GM06990 (cell line): ENCODE measurements at places on chromosomes 3 and 15.

DNA sequence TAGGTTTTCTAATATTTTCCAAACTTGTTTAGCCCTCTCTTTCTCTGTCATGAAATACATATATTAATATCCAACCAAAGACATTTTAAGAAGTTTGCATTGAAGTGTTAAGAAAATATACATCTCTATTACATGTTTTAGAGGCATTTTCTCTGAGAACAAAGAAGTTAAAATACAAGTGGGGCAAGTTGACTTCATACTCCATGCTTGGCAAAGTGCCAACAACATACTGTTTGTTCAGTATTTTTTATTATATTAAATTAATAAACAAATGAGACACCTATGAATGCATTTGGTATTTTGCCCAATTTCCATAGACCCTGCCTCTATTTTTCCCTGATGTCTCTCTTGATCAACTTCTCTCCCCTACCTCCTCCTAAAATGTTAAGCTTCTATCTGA is 232.8 kb upstream of the MRPL3 start:
- DNase-seq = no peak

DNA sequence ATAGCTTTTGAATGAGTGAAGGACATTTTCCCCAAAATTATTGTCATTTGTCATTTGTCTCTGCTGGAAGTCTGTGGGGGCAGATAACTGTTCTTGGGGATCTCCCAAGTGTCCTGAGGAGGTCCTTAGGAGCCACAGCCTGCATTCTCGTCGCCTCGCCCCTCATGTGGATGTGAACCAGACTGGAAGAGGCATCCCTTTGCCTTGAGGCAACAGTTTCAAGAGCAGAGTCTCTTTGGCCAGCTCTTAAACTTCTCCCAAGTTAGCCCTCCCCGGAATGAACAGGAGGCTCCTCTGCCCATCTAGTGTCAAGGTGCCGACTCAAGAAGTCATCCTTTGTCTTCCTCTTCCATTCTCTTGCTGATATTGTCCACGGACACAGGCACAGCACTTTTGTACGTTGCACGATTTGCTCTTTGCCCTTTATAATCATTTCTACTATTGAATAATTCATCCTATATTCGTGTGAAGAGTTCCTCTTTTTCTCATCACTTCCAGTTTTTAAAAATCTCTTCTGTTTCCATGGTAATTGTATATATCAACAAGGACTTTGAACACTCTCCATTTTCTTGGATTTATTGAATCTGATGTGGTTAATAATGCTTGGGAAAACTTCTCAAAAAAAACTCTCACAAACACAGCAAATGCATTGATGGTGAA is 40.8 kb upstream of the CD47 start:
- DNase-seq = no peak

DNA sequence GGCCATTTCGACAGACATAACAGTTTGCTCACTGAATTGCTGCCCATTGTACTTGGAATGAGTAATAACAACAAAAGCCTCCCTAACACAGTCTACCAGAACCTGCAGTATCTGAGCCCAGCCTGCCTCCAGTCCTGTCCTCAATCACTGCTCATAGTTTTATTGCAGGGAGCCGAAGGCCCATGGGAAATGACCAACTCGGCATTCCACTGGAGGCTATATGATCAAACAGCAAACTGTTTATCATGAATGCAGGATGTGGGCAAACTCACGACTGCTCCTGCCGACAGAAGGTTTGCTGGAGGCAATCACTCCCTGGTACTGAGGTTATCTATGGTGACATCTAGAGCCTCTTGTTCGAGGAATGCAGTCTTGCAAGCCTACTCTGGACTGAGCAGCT is 46.3 kb downstream of the LSM3 start:
- no peak for DNase-seq

- no peak for DNase-seq
These were observed 129.1 kb upstream of the MBNL1 start for GRCh38 chr3:152139651-152140050.

DNA sequence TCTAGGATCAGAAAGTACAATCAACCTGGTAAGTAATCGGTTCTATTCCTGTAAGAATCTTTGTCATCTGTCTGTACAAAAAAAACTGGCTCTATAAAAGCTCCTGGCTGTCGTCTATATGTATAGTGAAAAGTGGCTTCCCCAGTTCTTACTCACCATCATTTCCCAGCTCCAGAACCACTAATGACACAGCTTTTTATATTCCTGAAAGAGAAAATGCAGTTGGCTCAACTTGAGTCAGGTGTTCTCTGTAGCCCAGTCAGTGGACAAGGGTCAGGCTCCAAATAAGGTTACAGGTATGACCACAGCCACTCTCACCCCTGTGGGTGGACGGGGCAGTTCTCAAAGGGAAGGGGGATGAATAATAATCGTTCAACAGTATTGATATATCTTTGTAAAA is 85.1 kb downstream of the AP4E1 start:
- no peak for DNase-seq

DNA sequence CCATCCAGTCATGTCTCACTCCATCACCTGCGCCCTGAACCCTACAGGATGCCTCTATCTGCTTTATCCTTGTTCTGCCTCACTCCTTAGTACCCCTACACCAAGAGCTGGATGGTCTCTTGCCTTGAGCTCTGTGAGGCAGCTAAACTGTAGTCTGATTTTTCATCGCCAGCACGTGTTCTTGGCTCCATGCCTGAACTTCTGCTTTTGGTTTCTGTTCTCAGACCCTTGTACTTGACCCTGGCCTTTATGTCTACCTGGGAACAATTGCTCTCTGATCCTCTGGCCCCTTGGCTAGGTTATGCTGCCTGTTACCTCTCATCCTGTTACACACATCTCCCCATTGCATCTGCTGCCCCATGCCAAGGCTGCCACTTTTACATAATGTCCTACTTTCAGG is 318.0 kb upstream of the LMCD1 start:
- no peak for DNase-seq

DNA sequence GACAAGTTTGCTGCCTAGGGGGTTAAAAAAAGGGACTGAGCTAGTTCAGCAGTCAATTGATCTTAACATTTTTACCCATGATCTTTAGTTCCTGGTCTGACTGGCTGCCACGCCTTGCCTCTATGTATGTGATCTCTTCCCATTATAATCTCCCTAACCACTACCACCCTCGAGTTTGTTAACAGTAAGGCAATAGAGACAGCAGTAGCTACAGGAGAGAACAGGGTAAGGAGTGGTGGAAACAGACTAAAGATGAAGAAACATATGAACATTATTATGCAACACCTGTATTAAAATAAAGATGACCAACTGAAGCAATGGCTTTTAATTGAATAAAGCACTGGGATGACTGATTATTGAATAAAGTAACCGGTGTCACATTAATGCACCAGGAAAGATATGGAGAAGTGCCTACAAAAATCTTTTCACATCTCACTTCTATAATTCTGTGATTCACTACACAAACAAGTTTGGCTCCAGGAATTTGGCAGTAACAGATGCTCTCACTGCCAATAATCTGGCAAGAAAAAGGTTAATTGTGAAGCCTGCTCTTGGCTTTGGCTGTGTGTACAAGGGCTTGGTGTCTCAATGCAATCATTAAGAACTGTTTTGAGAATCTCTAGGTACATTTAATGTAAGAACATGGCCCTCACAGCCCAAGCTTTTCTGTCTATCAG is 95.7 kb downstream of the HHLA2 start:
- DNase-seq = no peak

GRCh38 chr3:64463981-64464380 is 223.8 kb downstream of the ADAMTS9 start:
- DNase-seq = no peak

- DNase-seq = no peak
These were observed 27.4 kb downstream of the RAD51 start for GRCh38 chr15:40722354-40722753.

DNA sequence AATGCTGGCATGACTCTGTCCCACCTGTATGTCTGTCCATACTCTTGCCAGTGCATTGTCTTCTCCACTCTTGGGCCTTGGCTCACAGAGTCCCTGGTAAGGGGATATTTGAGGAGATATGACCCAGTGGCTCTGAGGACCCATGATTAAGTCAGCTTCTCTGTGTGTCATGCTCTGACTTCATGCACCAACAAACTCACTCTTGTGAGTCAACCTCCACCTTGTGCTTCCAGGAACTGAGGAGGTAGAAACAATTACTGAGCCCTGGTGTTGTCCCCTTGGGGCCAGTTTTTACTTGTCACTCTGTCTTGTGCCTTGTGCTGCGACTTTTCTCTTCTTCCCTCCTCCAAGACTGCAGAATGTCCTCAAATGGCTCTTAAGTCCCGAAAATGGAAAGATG is 127.1 kb downstream of the ABHD5 start:
- DNase-seq = no peak

DNA sequence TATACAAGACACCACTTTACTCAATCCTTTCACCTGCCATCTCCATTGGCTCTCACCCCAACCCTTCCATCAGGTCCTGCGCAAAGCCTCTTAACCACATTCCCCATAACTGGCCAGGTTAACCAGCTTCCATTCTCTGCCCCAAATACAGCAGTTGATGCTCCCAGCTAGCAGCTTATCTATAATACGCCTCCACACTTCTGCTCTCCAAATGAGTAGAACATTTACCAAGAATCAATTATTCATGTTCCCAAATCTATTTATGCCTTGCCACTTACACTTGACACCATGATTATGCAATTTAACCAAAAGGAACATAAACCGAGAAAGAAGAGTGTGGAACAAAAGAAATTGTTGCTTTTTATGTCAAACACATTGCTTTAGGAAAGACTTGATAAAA is 103.7 kb upstream of the TPM1 start:
- DNase-seq = no peak

DNA sequence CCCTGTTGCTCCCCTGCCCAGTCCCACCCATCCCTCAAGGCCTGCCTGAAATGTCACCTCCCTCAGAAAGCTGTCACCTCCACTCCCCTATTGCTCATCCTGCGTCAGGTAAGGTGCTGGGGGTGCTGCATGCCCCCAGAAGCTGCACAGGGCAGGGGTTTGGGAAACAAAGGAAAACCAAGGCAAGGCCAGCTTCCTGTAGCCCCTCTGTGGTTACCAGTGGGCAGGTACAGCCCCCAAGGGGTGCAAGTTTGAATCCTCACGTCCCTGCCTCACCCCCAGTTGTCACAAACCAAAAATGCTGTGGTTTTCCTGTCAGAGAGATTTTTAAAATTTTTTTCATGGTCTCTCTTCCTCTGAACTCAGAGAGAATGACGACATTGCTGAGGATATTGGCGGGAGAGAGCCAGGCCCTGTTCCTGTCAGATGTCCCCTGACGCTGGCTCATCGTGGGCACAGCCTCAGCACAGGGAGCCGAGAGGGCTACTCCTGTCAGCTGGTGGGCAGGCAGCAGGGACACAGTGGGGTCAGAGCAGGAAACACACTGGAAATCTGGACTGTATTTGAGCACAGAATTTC is 27.0 kb downstream of the PSTPIP1 start:
- no peak for DNase-seq

DNA sequence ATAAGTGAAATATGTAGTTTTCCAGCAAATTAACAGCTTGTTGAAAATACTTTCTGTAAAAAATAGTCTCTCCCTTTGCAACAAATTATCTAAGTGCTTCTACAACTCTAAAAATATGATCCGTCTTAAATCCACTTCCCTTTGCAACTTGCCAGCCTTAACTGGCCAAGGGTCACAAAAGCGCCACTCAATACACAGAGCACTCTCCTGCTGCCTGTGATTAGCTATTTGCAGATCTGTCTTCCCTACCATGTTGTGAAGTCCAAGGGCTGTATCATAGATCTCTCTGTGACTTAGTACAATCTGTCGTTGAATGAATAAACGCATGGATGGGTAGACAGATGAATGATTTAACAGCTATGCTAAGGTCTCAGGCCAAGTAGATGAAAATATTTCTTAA is 76.2 kb downstream of the ITGB5 start:
- DNase-seq = no peak

- DNase-seq = no peak
These were observed 256.9 kb downstream of the SQOR start for GRCh38 chr15:45891766-45892165.

DNA sequence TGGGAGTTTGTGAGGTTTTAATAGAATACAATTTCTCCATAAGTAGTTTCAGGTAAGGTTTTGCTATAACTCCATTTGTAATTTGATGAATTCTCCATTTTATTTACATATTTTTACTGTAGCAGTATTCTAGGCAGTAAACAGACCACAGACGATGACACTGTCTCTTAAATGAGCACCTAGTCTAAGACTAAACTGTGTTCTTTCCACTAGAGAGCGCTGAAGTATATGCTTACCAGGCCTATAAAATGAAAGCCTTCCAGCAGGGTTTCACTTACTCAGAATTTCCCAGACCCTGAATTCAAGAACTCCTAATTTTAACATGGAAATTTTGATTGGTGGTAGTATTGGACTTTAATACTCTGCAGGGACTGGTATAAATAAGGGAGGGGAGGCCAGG is 41.6 kb downstream of the POLG start:
- no peak for DNase-seq

DNA sequence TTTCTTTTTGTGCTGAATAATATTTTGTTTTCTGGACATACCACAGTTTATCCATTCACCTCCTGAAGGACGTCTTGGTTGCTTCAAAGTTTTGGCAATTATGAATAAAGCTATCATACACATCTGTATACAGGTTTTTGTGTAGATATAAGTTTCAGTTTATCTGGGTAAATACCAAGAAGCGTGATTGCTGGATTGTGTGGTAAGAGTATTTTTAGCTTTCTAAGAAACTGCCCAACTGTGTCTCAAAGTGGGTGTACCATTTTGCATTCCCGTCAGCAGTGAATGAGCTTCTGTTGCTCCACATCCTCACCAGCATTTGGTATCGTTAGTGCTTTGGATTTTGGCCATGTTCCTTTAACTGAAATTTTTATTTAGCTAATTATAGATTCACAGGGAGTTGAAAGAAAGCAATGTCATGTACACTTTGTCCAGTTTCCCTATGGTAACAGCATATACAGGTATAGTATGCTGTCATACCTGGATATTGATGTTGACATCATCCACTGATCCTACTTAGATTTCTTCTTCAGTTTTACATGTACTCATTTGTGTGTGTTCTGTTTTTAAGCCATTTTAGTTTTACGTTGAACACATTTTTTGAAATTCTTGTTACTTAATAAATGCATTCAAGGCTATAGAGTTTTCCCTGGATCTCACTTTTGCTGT is 11.9 kb downstream of the ARID3B start:
- DNase-seq = no peak

DNA sequence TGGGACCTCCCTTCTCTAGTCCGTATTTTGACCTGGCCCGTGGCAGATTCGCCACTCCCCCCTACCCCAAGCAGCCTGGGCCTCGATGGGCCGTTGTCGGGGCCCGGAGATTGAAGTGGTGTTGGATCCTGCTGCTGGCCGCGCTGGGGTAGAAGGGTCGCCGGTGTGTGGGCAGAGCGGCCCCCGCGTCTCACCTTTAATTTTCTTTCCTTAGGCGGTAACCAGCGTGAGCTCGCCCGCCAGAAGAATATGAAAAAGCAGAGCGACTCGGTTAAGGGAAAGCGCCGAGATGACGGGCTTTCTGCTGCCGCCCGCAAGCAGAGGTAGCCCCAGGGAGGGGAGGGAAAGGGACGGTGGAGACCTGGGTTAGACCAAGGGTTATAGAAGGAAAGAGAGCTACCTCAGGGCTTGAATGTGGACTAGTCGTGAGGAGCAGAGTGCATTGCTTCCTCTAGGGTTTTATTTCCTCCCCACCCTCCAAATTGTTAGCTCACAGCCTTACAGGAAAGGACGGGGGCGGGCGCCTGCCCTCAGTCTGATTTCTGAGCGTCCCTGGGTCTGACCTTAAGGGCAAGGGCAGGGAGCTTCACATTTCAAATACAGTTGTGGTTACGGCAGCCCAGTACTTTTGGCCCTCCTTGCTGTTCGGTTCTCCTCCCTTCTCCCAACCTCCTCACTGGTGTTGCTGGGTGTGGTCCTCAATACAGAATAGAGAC is 799 bp downstream of the SERF2 start:
- DNase-seq = no peak

- DNase-seq = no peak
These were observed 1361.4 kb downstream of the NSUN3 start for GRCh38 chr3:95424279-95424678.

GRCh38 chr3:81968658-81969057 is 207.2 kb upstream of the GBE1 start:
- no peak for DNase-seq
